Right atrium auricular region (tissue), 2 donors: ENCODE measurements at places on chromosomes 11 and 22. TPM values are rescaled to one million over a fixed set of nuclear protein-coding genes. Genes with fewer than 3 reads are reported as not detected.

- DNase-seq: no peak
These were observed 11.8 kb downstream of the SULT4A1 start for GRCh38 chr22:43850529-43850928.

Gene KIAA1671
- total RNA-seq: 21.7 TPM

Gene FAM76B
- 6.6 TPM for total RNA-seq

Gene ACR
- 0.39 TPM for total RNA-seq

Gene ARHGEF12
- total RNA-seq: 84.0 TPM
